ENCODE measurements at places on chromosomes 7 and 10. TPM values are rescaled to one million over a fixed set of nuclear protein-coding genes. Genes with fewer than 3 reads are reported as not detected.

The ARHGEF5 gene
- 1.6 TPM for total RNA-seq

The NPTX2 gene
- total RNA-seq, result 0.09 TPM

The HMX2 gene
- 0.15 TPM for total RNA-seq

The CYP2E1 gene
- total RNA-seq, result 0.22 TPM

The DEPP1 gene
- total RNA-seq, result 0.81 TPM

The NPFFR1 gene
- total RNA-seq, result not detected

The MACC1 gene
- total RNA-seq, result not detected

The CALD1 gene
- total RNA-seq, result 87.3 TPM

The CNTNAP2 gene
- not detected for total RNA-seq

The CTAGE8 gene
- not detected for total RNA-seq

The TDRD1 gene
- total RNA-seq, result not detected

The ANXA8 gene
- total RNA-seq, result 32.8 TPM

The CDNF gene
- 1.1 TPM for total RNA-seq

The CHST3 gene
- total RNA-seq, result 32.7 TPM
